ENCODE measurements at places on chromosomes 6 and 20.
A peak's percentile ranks its signal among the peaks of the same experiment; 100 is the strongest.

DNA sequence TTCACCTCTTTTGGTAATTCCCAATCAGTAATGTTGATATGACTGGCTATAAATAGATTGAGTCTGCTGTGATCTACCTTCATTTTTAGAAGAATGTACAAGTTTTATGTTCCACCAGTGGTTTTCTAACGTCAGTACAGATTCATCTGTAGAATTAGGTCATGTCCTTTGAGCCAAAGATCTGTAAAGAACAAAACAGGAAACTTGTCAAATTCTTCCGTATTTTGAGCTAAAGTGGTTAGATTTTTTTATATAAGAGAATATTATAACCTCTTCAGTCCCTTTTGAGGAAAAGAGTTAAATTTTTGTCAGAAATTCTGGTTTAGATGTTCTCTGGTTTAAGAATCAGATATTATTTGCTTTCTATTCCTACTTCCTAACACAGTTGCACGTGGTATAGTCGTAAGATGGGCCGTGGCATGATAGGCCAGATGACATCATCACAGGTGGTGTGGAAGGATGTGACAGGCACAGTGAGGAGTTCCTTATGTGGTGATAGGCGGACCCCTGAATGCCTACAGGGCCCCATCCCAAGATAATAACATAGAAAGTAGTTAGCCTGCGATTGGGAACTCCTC, 62.3 kb downstream of the SNX9 start:
- peak; percentile 65 for DNase-seq

- no peak for DNase-seq
These were observed 228.3 kb downstream of the SLC35F1 start for GRCh38 chr6:118135371-118135770.

DNA sequence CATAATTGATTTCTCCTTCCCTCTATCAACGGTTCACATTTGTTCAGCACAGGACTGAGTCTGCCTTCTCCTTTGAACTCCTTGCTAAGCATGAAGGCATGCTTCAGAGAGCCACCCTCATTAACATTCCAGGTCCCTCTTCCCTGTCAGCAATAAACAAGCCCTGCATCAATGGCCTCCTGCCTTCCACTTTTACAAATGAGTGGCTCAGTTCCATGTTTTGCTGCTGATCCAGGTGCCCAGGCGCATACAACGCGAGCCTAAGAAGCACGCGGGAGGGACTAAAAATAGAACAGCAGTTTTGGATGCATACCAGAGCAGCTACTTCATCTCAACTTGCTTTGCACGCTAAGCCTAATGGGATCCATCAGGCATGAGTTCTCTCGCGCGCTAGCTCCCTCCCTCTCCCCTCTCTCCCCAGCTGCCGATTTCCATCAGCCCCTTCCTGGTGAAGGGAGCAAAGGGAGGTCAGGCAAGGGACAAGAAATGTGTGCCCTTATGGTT, 53.4 kb downstream of the TRAF3IP2 start:
- no peak for DNase-seq

DNA sequence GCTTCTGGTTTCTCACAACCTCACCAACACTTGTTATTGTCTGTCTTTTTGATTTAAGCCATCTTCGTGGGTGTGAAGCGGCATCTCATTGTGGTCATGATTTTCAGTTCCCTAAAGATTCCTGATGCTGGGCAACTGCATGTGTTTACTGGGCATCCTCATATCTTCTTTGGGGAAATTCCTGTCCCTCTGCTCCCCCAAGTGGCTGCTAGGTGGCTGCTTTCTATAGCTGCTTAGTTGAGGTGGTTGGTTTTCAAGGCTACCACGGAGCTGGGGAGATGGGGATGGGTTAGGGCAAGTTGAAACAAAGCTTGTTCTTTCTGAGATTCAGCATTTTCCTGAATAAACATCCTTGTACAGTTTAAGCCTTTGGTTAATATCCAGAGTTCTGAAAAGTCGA, 403.9 kb upstream of the SULF2 start:
- DNase-seq = no peak

- peak; percentile 66 for DNase-seq
These were observed 11.3 kb downstream of the SERPINB9 start for GRCh38 chr6:2891768-2892170.

- no peak for DNase-seq
These were observed 49.0 kb downstream of the SLC22A23 start for GRCh38 chr6:3407840-3408239.

GRCh38 chr6:67394254-67394653, 1240.8 kb upstream of the ADGRB3 start:
- DNase-seq = no peak

DNA sequence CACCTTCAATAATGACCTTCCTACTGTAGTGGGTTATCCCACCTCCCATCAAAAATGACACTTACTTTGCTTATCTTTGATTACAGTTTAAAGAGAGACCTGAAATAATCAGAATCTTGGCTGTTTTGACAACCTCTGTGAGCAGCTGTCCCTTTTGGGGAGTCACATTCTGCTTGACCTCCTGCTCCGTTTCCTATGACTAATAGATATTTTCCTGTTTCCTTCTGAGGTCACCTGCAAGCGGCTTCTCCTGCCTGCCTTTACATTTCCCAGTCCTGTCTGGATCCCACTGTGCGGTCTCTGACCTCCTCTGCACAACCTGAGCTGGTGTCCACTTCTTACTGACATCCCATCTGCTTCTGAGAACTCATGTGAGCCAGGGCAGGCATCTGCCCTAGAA, 54.2 kb downstream of the TRAM2 start:
- no peak for DNase-seq

Data from activated T-cell treated with anti-CD3 and anti-CD28 coated beads, Interleukin-2, amount 50 U/mL, for 48 hours (primary cell).